ENCODE measurements at places on chromosomes 1 and 21. TPM values are rescaled to one million over a fixed set of nuclear protein-coding genes. Genes with fewer than 3 reads are reported as not detected.

The KIF17 gene
- not detected for total RNA-seq

The DRAXIN gene
- total RNA-seq, result 0.29 TPM

The CDA gene
- total RNA-seq, result not detected

The FCRL6 gene
- total RNA-seq, result 2.1 TPM

The MYOM3 gene
- total RNA-seq, result not detected

The RPTN gene
- not detected for total RNA-seq

- H3K4me1 ChIP-seq, result no peaks in the 10 kb centered on the region
- H3K27ac ChIP-seq, result no peak within 1 kb of the TSS
- peaks cover 17% of the 10 kb centered on the region for H3K36me3 ChIP-seq
- no peaks in the 10 kb centered on the region for H3K27me3 ChIP-seq
- DNase-seq, result no peak
Observed at GRCh38 chr1:100178091-100178490, at the start of gene LRRC39. Gene LRRC39, minus strand, starts transcription at chr1:100178256. Its CDS starts 9,740 bp downstream, at chr1:100168516.

DNA sequence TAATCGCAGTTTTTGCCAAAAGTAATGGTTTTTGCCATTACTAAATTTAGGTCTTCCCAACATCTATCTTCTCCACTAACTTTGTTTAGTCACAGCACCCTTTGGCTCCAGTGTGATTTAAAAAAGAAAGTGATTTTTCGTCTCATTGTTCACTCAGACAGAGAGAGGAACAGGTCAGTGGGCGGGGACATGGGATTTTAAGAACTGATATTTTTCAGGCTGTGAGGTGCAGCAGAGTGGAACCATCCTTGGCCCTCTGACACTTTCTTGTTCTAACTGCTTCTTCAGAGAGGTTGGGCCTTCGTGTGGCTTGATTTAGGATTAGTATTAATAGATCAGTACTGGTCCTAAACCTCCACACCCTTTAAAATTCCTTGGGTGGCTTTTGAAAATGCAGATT lies 38.8 kb downstream of the CASQ2 start:
- H3K27me3 ChIP-seq, result peaks cover 10% of the 10 kb centered on the region
- DNase-seq, result no peak
- no peaks in the 10 kb centered on the region for H3K4me1 ChIP-seq
- H3K27ac ChIP-seq, result no peak overlapping the region

DNA sequence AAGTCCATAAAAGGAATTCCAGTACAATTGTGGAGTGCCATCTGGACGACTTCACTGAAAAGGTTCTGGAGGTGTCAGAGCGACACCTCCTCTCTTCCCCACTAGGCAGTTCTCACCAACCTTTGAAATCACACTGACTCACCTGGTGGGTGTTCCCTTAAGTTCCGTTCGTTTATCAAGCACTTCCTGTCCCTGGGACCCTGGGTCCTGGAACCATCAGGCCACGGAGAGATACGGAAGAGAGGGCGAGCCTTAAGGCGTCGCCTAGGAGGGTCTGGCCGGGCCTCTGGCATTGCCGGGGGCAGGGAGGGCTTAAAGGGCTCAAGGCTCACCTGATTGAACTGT lies 317 bp downstream of the SPAG17 start:
- peaks cover 8% of the 10 kb centered on the region for H3K27me3 ChIP-seq
- H3K4me3 ChIP-seq, result no peak overlapping the region
- DNase-seq, result no peak

GRCh38 chr1:233945573-233945972 lies 41.1 kb downstream of the SLC35F3 start:
- H3K4me1 ChIP-seq, result no peaks in the 10 kb centered on the region
- H3K36me3 ChIP-seq, result no peaks in the 10 kb centered on the region
- no peak overlapping the region for H3K27ac ChIP-seq
- H3K4me3 ChIP-seq, result no peak overlapping the region
- DNase-seq, result no peak

GRCh38 chr1:203272633-203273205 lies 32.6 kb upstream of the BTG2 start:
- no peaks in the 10 kb centered on the region for H3K27me3 ChIP-seq
- H3K4me3 ChIP-seq, result peak overlapping the region; percentile 70
- H3K27ac ChIP-seq, result peak overlapping the region; percentile 93

DNA sequence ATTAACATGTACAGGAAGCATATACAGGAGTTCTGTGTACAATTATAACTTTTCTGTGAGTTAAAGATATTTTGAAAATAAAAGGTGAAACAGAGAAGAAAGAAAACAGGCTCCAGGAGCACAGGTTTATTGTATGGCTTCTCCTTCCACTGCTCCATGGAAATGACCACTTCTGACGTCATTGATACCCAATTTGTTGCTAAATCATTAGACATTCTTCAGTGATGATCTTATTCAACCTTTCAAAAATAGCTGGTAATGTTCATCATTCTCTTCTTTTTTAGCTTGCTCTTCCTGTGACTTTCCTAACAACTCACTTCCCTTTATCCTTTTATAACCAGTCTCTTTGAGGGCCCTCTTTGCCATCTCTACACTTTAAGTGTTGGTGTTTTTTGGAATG lies 77.8 kb downstream of the KCNK2 start:
- H3K27ac ChIP-seq, result no peak overlapping the region
- H3K36me3 ChIP-seq, result no peaks in the 10 kb centered on the region
- peaks cover 6% of the 10 kb centered on the region for H3K27me3 ChIP-seq
- H3K4me3 ChIP-seq, result no peak overlapping the region
- no peak for DNase-seq

DNA sequence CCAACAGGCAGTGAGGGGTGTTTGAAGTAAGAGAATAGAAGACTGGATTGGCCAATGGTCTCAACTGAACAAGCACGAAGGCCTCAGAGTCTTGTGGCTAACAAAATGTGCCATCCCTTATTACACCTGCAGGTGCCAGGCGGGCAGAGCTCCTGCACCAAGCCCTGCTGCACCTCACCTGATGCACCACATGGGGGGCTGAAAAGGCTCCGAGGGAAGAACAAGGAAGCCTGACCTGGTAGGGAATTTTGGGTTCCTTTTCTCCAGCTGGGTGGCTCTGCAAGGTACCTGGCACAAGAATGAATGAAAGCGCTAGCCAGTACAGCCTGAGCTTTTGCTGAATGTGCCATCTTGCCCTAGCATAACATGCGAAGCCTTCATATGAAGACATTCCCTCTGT lies 9.7 kb downstream of the HSD3B1 start:
- peaks cover under 1% of the 10 kb centered on the region for H3K27me3 ChIP-seq
- H3K36me3 ChIP-seq, result no peaks in the 10 kb centered on the region
- H3K4me3 ChIP-seq, result no peak overlapping the region
- DNase-seq, result no peak

DNA sequence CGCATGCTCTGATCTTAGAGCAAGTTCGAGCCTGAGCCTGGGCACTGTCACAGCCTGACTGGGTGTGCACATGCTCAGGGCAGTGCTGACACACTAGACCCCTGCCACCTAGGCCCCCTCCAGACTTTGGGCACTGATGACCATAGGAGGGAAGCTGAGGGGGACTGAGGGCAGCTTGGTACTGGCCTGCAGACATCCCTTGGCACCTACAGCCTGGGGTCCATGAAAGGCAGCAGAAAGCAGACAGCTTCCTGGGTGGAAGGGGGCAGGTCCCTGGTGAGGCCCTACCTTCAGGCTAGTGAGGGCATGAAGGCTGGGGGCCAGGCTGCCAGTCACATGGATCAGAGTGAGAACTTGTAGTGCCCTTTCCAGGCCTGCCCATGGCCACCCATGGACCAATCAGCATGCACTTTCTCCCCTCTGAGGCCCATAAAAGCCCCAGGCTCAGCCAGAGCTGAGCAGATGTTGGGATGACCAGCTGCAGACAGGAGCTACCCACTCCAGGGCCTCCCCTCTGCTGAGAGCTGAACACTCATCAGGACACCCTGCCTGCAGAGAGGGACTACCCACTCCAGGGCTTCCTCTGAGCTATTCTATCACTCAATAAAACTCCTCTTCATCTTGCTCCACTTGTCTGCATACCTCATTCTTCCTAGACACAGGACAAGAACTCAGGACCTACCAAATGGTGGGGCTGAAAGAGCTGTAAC lies 680.8 kb downstream of the MATN1 start:
- no peaks in the 10 kb centered on the region for H3K36me3 ChIP-seq
- no peak overlapping the region for H3K27ac ChIP-seq
- no peaks in the 10 kb centered on the region for H3K4me1 ChIP-seq
- no peak for DNase-seq
- H3K4me3 ChIP-seq, result no peak overlapping the region
- H3K27me3 ChIP-seq, result no peaks in the 10 kb centered on the region

GRCh38 chr1:56095696-56096665 lies 483.4 kb downstream of the PLPP3 start:
- no peak overlapping the region for H3K4me3 ChIP-seq
- no peaks in the 10 kb centered on the region for H3K27me3 ChIP-seq
- H3K27ac ChIP-seq, result no peak overlapping the region

DNA sequence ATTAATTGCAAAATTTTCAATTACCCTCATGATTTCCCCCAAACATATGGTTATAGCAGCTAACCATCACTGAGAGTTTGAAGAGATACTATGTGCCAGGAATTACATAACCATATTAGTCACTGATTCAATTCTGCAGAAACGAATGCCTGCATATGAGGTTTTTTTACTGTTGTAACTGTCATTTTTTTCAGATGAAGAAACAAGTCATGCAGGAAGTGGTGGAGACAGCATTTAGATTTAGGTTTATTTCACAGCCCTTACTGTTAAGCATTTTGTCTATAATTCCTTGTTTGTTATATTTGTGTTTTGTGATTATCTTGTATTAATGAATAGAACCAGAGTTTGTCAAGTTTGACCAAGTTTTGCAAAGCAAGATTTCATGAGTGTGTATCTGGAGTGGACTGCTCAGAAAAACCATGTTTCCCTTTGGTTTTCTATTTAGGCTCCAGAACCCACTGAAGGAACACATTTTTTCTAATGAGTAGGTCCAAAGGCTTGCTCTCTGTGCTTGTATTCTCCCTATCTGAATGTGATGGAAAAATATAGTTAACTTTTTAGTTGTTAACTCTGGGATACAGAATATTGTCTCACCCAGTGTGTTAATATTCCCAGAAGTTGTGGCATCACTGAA lies 308.5 kb upstream of the ADAMTS5 start:
- H3K4me3 ChIP-seq, result no peak overlapping the region
- DNase-seq, result no peak
- H3K27ac ChIP-seq, result no peak overlapping the region
- H3K4me1 ChIP-seq, result no peaks in the 10 kb centered on the region
- no peaks in the 10 kb centered on the region for H3K27me3 ChIP-seq

GRCh38 chr1:145720878-145721671 lies 1.8 kb downstream of the CD160 start:
- peaks cover 30% of the 10 kb centered on the region for H3K4me1 ChIP-seq
- no peaks in the 10 kb centered on the region for H3K36me3 ChIP-seq
- peak overlapping the region; percentile 53 for H3K27ac ChIP-seq
- peak; percentile 78 for DNase-seq
- peak overlapping the region; percentile 69 for H3K4me3 ChIP-seq

DNA sequence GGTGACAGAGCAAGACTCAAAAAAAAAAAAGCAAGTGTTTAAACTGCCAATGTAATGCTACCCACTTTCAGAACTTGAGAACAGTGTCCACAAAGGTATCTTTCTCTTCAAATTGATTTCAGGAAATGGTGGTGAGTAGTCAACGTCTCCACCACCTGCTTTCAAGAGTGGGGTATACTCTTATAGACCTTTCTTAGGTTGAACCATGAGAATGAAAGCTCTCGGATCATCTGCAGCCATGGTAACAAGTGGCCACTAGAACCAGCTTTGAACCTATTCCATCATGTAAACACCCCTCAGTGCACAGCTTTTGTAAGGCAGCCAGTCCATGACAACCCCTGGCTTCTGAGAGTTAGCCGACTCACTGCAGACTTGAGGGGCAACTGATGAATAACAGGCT lies 107.4 kb downstream of the NTPCR start:
- no peak for DNase-seq
- H3K4me3 ChIP-seq, result no peak overlapping the region

DNA sequence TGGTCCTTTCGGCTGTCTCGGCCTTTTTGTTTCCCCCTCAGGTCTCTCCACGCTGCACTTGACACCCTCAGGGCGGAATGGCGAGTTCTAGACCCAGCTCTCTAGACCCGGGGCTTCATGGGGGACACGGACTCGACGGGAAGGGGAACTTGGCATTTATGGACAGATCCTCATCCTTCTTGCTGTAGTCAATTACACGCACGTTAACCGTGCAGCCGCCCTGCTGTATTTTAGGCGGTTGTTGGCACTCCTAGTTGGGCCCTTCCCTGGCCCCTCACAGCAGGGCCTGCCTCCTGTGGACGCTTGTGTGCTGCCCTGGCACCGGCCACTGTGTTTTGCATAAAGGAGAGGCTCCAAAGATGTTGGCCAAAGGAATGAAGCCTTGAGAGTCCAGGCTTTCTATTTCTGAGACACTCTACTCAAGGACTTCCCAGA lies 558 bp upstream of the BTG3 start:
- peaks cover 18% of the 10 kb centered on the region for H3K4me1 ChIP-seq
- H3K27me3 ChIP-seq, result no peaks in the 10 kb centered on the region
- H3K4me3 ChIP-seq, result peak overlapping the region; percentile 77
- peaks cover 3% of the 10 kb centered on the region for H3K36me3 ChIP-seq

DNA sequence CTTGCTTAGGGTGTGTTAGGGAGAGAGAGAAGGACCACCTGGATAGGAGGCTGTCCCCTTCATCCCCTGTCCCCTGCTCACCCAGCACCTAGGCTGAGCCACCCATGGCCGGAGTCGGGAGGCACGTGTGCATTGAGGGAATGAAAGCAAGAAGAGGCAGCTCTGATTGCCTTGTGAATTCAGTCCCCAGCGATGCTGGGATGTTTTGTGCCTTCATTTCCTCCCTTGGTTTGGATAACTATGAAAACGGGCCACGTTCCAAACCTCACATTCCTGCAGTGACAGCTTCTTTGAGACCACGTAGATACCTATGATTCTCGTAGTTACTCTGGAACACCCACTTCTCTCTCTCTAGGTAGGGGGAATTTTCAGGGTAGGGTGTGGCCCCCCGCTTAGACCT lies 67.1 kb downstream of the MAN1C1 start:
- peaks cover 34% of the 10 kb centered on the region for H3K4me1 ChIP-seq
- H3K27me3 ChIP-seq, result no peaks in the 10 kb centered on the region
- peak overlapping the region; percentile 75 for H3K27ac ChIP-seq
- DNase-seq, result no peak

DNA sequence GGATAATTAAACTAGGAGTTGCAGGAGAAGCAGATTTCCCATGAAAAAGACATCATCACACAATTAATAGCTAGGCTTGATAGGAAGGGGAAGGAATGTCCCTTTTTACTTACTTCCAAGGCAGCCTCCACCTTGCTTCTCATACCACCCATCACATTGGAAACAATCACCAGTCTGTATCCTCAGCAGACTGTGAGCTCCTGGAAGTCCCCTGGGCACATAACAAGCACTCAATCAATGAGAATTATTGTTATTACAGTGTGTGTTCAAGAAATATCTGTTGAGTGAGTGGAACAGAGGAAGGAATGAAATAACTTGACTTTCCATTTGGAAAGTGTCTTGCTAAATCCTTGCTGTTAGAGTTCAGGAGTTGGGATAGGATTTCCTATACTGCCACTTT lies 36.2 kb downstream of the HIVEP3 start:
- H3K4me1 ChIP-seq, result peaks cover 16% of the 10 kb centered on the region
- H3K27ac ChIP-seq, result no peak overlapping the region
- DNase-seq, result no peak

DNA sequence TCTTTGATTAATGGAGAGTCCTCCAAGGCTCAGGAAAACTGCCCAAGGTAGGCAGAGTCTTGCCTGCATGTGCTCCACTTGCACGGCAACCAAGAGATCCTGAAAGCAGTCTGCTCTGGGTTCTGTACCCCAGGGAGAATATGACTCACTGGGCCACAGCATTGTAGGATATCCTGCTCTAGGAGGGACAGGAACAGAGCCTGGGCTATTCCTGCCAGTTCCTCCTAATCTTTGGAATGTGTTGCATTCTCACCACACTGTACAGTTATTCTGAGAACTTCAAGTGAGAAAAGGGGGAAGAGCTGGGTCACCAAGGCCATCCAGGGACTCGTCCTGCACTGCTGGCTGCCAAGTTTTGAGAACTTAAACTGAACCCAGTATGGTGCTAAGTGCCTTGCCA lies 278.5 kb downstream of the MATN1 start:
- peaks cover 4% of the 10 kb centered on the region for H3K27me3 ChIP-seq
- H3K36me3 ChIP-seq, result peaks cover 7% of the 10 kb centered on the region
- no peak for DNase-seq
